ENCODE measurements at places on chromosomes 12 and 14.

DNA sequence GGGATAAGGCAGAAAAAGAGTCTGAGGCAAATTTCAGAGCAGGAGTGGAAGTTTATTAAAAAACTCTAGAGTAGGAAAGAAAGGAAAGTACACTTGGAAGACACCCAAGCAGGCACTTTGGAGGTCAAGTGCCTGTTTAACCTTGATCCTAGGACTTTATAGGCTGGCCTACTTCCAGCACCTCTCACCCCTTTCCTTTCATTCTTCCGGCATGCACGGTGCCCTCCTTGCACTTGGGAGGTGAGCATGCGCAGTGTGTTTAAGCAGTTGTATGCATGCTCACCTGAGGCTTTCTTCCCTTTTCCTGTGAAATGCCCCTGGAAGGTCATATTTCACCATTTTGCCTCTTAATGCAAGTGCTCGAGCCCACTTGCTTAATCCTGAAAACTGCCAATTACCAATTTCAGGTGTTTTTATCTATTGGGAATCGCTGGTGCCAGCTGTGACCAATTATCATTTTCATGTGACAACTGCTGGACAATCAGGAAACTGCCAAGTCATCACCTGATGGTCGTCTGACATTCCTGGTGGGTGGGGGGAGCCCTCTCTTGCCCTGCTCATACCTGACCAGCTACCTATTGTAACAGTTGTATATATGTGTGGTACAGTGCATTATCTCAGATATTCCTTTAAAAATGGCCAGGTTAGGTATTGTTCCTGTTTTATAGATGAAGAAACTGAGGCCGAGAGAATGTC is 53.5 kb downstream of the SUDS3 start:
- no peak for DNase-seq

GRCh38 chr14:68652433-68652690 is 140.5 kb downstream of the ZFP36L1 start:
- no peak for DNase-seq

DNA sequence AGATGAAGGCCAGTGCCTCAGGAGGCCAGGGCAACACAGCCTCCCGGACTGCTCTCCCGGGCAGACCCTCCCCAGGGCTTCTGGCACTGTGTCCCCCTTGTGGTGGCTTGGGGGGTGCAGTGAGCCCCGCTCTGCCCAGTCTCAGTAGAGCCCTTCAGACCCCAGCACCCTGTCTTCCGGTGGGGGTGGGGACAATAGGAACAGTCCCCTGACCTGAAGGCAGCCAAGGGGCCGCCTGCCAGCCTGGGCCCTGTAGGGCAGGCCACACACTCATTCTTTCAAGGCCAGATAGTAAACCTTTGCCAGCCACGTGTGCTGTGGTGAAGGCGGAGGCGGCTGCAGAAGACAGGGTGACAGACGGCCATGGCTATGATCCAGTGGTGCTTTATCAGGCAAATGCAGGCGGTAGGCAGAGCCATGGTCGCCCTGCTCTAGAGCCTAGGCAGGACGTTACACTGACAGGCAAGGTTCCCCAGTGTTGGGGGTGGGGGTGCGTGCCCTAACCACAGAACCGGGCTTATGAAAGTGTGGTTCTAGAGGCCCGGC is 15.0 kb downstream of the ZFYVE21 start:
- no peak for DNase-seq

- DNase-seq, result peak; percentile 54
Observed at GRCh38 chr14:24613241-24613640, 3.8 kb upstream of the GZMH start.

DNA sequence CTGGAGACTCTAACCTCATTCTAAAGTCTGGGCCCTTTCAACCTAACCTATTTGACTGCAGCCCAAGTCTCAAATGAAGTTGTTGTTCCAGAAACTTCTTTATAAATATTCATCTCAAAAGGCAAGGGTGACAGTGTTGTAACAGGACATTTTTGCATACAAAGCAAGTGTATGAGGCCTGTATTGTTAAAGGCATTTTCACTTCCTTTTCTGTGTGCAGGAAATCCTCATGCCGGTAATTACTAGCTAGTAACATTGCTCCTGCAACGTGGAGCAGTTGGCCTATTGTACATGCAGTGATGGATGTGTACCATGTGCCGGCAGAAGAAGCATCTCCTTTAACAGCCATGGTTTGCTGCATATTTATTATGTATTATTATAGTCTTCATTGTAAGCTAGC is 156.5 kb upstream of the RMST start:
- peak; percentile 64 for DNase-seq

- DNase-seq, result no peak
Observed at GRCh38 chr14:65303899-65304222, 108.7 kb upstream of the FUT8 start.

GRCh38 chr14:73227812-73228781 is 9.2 kb upstream of the PAPLN start:
- DNase-seq, result peak; percentile 95

GRCh38 chr12:58268069-58268468 is 326.7 kb downstream of the ATP23 start:
- no peak for DNase-seq

GRCh38 chr12:52232203-52232673 is 805 bp upstream of the KRT7 start:
- no peak for DNase-seq

DNA sequence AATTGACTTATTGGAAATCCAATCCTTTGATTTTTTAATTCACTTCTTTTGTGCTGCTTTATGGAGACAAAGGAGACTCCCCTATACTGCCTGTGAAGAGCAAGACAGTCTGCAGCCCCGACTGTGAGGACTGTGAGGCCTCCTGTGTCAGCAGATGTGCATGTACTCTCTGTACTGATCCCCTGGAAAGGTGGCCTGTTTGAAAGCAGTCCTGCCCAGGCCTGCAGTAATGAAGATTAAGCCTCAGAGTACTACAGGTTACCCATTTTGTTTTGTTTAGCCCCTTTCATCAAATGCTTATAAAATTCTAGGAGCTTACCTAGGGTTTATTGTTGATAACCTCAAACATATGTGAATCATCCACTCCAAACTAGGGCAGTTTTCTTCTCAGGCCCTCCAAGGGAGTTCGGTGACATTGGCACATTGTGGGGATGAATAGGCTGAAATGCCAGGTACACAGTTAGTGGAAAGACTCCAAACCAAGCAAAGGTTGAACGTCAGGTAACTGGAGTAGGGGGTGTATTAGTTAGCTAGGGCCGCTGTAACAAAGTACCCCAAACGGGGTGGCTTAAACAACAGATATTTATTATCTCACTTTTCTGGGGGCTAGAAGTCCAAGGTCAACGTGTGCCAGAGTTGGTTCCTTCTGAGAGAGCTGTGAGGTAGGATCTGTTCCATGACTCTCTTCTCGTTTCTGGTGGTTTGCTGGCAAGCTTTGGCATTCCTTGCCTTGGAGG is 208.7 kb upstream of the BCL2L14 start:
- no peak for DNase-seq

- no peak for DNase-seq
Observed at GRCh38 chr12:67697443-67697842, 48.9 kb downstream of the DYRK2 start.

GRCh38 chr14:27881646-27882045 is 884.9 kb upstream of the FOXG1 start:
- no peak for DNase-seq

GRCh38 chr12:80845639-80846038 is 92.1 kb downstream of the LIN7A start:
- no peak for DNase-seq

- DNase-seq, result no peak
Observed at GRCh38 chr14:64159588-64159987, 134.6 kb downstream of the ESR2 start.

GRCh38 chr14:72636094-72636493 is 257.8 kb downstream of the DPF3 start:
- no peak for DNase-seq

All from inflammatory macrophage treated with lipopolysaccharide for 4 hours (primary cell).